ENCODE measurements at places on chromosomes 12 and 14. TPM values are rescaled to one million over a fixed set of nuclear protein-coding genes. Genes with fewer than 3 reads are reported as not detected.

GRCh38 chr14:103101963-103102688, 7.6 kb downstream of the EXOC3L4 start:
- no peak for DNase-seq

DNA sequence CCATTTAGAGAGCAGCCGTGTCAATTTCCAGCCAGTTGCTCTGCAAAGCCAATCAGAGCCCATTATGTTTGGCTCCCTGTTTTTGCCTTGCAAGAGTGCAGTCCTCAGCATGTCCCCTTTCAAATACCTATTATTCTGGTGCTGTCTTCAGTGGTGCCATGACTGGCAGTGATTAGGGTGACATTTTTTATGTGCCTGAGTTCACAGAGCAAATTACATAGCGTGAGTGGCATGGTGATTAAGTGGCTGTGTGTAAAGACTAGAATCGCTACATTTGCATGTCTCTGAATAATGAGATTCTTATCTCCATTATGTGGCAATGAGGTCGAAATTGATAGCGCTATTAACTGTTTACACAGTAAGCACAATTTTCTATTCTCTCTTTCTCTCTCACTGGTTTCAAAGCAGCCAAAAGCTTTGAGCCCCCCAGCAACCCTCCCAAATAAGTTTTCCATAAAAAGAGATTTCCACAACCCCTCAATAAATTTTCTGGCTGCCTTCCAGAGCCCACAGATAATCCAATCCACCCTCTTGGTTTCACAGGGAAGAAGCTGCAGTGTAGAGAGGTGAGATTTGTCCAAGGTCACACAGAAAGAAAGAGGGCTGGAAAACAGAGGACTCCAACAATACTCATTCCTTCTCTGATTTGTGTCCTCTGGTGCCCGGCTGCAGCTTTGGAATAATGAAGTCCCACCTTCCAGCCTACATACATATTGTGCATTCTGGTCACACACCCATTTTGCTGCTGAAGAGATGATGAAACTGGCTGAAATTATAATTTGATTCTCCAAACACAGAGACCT, 58.8 kb upstream of the NUDT4 start:
- DNase-seq: no peak

The ACVRL1 gene
- 5.8 TPM for total RNA-seq

GRCh38 chr12:130634866-130635265, 81.2 kb downstream of the RIMBP2 start:
- DNase-seq: no peak

- no peak for DNase-seq
Measured at GRCh38 chr12:66885115-66885875, 206.4 kb upstream of the GRIP1 start.

DNA sequence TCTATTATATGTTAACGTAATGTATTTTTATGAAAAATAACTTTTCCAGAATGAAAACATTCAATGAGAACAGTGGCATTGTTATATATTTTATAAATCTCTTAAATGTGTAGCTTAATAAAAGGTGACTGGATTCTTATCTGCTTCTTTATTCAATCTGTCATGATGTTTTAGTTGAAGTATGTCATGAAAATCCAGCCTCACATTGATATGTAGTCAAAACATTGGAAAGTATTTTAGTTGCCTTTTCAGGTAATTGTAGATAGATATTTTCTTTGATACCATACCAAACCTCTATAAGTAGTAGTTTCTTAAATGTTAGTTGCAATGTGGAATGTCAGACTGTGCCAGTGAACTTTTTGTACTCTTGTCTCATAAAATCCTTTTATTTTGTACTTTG, 41.3 kb upstream of the MSRB3 start:
- DNase-seq: no peak

DNA sequence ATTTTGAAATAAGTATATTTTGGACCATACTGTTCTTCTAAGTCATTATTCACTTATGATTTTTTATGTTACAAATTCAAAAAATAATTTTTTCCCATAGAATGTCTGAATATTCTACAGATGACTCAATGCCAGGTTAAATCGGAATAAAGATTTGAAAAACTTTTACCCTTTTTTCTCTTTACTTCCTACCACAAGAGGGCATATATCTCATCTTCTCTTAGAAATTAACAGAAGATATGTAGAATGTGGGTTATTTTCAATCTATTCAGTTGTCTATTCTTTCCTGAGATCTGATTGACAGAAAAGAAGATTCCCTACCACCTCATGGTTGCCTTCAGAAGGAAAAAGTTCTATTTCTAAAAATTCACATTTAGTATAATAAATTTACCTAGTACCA, 53.0 kb upstream of the KITLG start:
- DNase-seq: peak; percentile 18

DNA sequence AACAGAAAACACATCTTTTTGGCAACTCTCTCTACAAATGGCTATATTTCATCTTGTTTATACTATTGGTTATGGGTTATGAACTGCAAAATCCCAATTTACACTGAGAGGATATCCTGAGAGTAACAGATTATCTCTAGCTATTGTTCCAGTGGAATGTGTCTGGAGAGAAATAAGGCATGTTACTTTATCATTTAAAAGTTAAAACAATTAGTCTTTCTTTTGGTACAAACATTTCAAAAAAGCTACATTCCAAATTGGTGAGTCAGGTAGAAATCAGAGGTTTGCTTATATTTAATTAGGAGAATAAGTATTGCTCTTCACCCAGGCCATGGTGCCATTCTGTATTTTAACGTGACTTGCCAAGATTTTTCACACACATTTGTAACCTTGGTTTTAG, 411.6 kb downstream of the CCER1 start:
- peak; percentile 44 for DNase-seq

GRCh38 chr12:66375560-66375959, 73.3 kb downstream of the HELB start:
- DNase-seq: no peak

GRCh38 chr14:24130717-24131548, 474 bp downstream of the FITM1 start:
- DNase-seq: no peak

The TPPP2 gene
- total RNA-seq: not detected
